ENCODE measurements at places on chromosomes 1 and 21. TPM values are rescaled to one million over a fixed set of nuclear protein-coding genes. Genes with fewer than 3 reads are reported as not detected.

DNA sequence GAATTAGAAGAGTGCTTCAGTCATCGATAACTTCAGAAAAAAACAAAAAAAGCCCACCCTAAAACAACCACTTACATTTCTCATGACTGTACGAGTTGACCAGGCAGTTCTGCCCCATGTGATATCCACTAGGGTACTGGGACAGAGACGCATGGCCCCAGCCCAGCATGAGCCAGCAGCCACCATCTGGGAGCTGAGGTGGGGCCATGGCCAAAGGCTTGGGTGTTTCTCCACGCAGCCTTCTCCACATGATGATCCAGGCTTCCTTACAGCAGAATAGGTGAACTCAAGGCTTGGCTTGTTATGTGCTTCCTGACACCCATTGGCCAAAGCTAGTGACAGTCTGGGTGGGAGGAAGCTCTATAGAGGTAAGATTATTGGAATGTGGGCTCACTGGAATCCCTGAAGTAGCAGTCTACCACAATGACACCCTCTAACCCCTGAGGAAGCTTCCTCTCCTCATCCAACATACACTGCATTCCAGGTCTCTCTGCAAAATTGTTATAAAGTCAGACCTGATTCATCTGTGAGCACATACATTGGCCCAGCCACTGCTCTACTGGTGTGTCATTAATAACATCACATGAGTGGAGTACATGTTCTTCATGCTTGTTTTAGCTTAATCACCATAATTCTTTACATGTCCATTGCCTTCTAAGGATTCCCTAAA is 66.3 kb upstream of the NTPCR start:
- DNase-seq, result no peak

GRCh38 chr1:14912839-14913481 is 240.6 kb upstream of the TMEM51 start:
- DNase-seq, result no peak

DNA sequence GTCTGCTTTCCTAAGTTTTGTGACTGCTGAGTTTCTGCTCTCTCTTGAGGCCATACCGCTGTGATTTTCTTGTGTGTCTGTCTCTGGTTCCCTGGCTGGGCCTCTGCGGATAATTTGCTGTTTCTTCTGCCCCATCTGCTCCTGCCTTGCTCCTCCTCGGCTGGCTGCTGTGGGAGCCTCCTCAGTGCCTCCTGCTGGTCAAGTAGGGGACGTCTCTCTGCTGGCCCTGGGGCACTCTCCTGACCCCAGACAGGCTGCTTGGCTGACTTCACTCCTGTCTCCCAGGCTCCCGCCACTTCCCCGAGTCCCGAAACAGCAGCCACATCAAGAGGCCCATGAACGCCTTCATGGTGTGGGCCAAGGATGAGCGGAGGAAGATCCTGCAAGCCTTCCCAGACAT is 28.5 kb downstream of the ETNK2 start:
- no peak for DNase-seq

GRCh38 chr1:230849451-230850224 is 18.7 kb downstream of the C1orf198 start:
- peak; percentile 91 for DNase-seq

DNA sequence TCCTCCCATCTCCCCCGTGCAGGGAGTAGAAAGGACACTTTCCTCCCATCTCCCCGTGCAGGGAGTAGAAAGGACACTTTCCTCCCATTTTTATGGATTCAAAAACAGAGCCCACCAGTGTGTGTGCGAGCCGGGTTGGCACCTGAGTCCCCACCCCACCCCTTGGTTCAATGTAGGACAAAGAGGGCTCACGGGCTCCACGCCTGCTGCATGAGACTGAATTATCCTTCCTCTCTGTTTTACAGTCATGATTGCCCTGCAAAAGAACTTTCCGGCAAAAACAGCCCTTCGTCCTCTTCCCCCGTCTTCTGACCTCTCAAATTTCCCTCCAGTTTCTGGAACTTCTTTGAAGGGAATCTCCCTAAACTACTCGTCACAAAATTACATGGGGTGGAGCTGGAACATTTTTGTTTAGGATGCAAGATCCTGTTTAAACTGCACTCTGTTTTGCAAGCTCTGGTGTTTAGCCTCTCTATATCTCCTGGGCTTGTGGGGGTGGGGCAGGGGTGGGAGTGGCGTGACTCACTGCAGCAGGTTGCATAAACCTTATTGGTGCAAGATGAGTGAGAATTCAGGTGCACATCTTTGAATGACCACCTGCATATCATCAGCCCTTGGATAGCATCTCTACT is 99.8 kb downstream of the PSMG1 start:
- DNase-seq, result no peak

DNA sequence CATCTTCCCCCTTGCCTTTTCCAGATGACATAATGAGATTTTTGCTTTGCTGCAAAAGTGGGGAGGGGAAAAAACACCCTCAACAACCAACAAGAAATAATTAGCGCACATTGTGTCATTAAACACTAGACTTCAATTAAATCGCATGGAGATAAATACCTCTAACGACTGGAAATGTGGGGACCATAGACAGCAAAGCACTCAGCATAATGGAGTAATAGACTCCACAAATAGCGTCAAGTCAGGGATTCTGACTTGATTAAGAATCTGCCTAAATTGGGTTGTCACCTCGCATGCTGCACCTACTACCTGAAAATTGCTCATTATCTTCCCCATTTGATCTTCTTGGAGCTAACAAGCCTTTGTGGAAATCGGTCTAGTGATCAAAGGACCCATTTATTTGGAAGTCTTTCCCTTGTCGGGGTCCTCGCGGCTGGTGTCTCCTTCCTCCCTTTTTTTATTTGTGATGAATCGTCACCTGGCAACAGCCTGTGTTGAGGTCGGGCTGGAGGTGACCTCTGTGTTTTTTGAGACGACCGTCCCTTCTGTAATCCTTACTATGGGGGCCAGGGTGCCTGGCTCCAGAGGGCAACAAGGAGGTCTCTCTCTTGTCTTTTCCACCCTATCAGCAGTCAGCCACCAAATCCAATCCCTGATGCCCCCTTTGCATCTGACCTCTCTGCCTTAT is 75.3 kb upstream of the IGSF21 start:
- DNase-seq, result no peak

DNA sequence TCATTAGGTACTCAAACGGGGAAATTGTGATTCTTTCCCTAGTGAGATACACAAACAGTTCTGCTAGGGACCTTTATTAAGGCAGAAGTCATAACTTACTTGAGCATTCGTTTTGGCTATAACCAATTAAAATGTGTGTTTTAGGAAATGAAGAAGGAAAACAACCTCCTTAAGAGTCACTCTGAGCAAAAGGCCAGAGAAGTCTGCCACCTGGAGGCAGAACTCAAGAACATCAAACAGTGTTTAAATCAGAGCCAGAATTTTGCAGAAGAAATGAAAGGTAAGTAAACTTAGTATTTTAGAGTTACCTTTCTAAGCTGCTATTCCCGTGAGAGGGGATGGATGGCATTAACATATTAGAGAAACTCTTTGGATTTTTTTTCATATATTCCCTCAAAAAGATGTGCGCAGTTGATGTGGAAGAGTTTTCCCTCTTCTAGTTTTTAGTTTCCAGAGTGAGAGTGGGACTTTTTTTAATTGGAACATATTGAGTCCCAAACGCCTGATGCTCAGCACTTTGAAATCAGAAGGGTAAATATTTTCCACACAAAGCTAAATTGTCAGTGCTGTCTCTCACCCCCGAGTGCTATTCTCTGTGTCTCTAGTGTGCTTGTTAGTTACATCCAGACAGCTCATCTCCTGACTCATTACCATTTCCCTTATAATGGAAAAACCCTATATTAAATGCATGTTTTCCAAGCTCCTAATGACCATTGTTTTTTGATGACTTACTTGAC is 34.9 kb downstream of the CENPF start:
- no peak for DNase-seq

GRCh38 chr1:9892563-9893528 is 17.2 kb downstream of the CTNNBIP1 start:
- no peak for DNase-seq

The TXNIP gene
- 212 TPM for polyA plus RNA-seq

DNA sequence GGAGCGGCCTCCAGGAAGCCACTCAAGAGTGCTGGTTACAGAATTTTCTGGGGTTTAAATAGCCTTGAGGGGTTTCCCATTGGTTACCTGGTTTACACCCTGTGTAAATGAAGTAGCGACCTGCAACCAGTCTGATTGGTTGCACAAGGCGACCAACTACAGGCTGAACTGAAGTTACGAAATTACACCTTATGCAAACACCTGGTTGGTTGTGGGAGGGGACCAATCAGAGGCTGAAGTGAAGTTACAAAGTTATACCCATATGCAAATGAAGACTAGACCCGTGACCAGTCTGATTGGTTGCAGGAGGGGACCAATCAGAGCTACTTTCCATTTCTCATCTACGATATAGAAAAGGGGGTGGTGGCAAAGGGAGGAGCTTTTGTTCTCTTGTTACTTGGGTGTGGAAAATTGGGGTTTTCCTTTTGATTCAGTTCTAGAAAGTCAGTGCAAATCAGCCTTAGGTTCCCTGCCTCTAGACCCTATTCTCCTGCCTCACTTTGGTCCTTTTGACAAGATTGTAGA is 22.2 kb upstream of the C1orf174 start:
- no peak for DNase-seq

The DIRAS3 gene
- polyA plus RNA-seq, result 0.39 TPM

The CYP4B1 gene
- polyA plus RNA-seq, result not detected

DNA sequence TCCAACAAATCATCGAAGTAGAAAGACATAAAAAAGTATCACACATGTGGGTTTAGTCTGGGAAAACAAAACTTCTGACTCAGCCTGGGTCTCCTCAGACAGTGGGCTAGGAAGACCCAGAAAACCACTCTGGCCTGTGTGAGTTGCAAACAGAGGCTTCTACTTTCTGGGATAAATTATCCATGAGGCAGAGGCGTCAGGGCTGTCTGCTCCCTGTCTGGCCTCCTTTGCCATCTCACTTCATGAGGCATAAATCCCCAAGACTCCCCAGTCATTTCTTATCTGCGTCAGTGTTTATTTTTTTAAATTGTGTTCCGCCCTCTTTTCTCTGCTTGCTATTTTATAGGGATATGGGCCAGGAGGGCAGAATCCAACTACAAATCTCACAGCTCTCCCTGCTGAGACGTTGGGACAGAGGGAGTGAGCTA is 80.6 kb upstream of the TRABD2B start:
- no peak for DNase-seq

DNA sequence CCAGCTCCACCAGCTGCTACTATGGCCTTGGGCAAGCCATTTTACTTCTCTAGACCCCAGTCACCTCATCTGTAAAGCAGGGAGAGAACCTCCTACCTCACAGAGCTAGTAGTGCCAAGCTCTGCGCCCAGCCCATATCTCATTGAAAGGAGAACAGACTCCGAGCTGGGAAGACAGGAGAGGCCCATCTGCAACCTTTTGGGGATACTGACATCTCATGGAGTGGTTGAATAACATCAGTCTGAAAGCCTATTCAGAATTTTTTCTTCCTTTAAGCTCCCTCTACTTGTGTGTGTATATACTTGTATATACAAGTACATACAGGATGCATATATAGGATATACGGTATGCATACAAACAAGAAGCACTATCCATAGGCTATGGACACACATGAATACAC is 279.5 kb upstream of the POU3F1 start:
- no peak for DNase-seq

- no peak for DNase-seq
Measured at GRCh38 chr1:168617974-168618750, 41.8 kb downstream of the XCL1 start.

DNA sequence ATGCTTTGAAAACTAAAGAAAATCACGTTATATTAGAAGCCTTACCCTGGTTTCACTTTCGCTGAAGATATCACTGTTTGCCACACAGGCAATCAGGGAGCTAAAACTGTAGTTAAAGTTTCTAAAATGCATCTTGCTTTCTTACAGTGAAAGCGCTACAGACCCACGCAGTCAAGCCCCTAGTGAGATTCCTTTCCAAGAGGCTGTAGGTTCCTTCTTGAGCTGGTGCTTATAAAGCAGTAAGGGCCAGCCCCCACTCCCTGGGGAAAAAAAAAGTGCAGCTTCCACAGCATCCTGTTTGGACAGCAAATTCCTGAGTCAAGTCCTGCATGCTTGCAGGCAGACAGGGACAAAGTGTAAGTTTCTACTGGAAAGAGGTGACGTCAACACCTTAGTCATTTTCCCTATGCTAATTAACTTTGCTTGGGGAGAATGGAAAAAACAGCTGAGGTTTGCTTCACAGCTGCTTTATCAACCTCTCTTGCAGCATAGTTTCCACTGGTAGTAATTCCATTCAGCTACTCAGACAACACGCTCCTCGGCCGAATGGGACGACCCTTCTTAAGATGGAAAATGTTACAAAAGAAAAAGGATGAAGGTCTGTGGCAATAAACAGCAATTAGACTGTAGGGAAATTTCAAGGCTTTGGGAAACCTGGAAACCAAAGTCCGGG is 14.7 kb upstream of the KCNE1 start:
- DNase-seq, result peak; percentile 100

GRCh38 chr1:245108909-245109308 is 45.9 kb upstream of the KIF26B start:
- DNase-seq, result no peak

DNA sequence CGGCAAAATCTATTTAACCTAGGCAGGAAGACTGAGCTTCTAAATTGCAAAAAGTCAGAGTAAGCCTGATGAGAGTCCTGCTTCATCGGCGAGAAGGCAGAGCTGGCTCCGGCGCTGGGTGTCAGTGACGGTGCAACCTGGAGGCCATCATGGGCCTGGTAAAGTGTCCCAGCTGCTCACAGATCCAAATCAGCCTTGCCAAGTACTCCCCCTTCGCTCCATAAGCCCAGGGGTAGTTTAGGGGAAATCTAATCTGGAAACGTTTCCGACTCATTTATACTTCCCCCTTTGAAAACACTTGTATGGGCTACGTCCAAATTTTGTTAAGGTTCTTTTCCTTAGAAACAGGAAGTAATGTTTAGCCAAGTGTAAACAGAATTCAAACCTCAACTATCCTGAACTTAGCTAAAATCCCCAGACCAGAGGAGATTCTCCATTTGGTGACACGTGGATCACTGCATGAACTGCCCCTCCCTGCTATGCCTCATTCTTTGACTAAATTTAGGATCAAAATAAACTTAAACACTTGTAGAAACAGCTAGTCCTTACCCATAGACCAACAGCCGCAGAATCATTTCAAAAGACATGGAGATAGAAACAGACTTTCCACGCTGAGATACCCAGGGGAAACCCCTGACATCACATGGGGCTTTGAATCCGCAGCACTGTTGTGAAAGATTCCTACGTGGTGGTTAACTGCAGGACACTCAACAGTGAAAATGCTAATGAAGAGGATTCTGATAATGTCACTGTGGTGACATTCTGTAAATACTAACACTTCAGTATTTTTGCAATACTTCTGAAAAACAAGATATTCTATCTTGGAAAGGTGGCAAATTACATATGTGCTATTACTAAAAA is 172.7 kb downstream of the TGFBR3 start:
- no peak for DNase-seq

DNA sequence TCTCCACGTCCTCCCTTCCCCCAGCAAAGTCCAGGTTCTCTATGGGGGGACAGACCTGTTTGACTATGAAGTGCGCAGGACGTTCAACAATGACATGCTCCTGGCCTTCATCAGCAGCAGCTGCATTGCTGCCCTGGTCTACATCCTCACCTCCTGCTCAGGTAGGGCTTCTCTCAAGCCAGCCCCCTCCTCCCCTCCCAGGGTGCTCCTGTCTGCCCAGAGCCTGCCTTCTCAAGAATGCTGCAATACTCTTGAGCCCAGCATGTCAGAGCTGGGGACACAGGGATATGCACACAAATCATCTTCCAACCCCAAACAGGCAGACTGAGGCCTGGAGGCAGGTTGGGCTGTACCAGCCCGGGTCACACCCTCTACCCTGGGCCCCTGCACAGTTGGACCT is 35.4 kb downstream of the DISP3 start:
- DNase-seq, result no peak

The MYBPH gene
- not detected for polyA plus RNA-seq

The IL22RA1 gene
- not detected for polyA plus RNA-seq

The MROH7 gene
- polyA plus RNA-seq, result 0.10 TPM

- DNase-seq, result no peak
Measured at GRCh38 chr1:193476748-193477147, 290.3 kb upstream of the B3GALT2 start.

Data from BJ (cell line).